ENCODE measurements at places on chromosomes 11 and 22.
A peak's percentile ranks its signal among the peaks of the same experiment; 100 is the strongest.

GRCh38 chr11:57111619-57112018 is 70.1 kb upstream of the LRRC55 start:
- no peak for DNase-seq

DNA sequence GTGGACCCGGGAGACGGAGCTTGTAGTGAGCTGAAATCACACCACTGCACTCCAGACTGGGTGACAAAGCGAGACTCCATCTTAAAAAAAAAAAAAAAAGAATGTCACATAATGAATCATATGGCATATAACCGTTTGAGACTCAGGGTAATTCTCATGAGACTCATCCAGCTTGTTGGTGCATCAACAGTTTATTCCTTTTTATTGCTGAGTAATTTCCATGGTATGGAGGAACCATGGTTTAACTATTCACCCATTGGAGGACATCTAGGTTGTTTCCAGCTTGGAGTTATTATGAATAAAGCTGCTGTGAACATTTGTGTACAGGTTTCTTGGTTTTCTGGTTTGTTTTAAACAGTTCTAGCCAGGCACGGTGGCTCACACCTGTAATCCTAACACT is 25.3 kb downstream of the PPARA start:
- no peak for DNase-seq

GRCh38 chr22:49937758-49938564 is 19.5 kb downstream of the CRELD2 start:
- no peak for DNase-seq

GRCh38 chr11:2825889-2826678 is 59.5 kb downstream of the CDKN1C start:
- DNase-seq = peak; percentile 79

DNA sequence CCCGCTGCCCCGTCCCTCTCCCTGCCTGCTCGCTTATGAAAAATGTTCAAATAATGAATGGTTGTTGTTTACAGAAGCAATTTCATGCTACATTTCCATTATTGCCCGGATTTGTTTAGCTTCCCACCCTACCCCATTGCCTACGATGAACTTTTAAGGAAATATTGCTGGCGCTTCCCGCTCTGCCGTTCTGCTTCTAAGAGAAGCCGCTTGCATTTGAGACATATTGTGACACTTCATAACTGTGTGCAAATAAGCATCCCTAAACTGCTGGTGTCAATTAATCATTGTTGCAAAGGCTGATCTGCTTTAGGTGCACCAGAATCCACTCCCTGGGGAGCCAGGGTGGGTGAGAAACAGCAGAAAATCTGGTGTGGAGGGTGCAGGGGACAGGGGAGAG is 52.3 kb upstream of the LMO1 start:
- DNase-seq = no peak

DNA sequence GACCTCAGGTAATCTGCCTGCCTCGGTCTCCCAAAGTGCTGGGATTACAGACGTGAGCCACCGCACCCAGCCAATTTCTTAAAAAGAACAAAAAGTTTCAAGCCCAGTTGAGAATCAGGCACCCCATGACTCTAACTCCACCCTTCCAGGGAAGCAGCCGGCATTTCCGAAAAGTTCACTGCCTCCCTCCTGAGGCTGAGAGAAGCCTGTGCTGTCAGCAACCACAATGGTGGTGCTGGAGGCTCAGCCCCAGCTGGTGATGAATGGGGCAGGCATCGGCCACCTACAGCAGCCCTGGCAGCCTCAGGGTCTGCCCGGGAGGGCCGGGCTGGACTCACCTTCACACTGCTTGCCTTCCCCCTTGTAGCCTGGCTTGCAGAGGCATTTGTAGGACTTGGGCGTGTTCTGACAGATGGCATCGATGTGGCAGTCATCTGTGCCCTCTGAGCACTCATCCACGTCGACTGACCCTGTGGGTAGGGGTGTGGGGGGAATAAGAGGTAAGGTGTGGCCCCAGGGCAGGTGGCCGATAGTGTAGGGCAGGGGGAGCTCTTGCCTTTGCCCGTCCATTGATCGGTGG is 4.3 kb downstream of the SCUBE1 start:
- no peak for DNase-seq

DNA sequence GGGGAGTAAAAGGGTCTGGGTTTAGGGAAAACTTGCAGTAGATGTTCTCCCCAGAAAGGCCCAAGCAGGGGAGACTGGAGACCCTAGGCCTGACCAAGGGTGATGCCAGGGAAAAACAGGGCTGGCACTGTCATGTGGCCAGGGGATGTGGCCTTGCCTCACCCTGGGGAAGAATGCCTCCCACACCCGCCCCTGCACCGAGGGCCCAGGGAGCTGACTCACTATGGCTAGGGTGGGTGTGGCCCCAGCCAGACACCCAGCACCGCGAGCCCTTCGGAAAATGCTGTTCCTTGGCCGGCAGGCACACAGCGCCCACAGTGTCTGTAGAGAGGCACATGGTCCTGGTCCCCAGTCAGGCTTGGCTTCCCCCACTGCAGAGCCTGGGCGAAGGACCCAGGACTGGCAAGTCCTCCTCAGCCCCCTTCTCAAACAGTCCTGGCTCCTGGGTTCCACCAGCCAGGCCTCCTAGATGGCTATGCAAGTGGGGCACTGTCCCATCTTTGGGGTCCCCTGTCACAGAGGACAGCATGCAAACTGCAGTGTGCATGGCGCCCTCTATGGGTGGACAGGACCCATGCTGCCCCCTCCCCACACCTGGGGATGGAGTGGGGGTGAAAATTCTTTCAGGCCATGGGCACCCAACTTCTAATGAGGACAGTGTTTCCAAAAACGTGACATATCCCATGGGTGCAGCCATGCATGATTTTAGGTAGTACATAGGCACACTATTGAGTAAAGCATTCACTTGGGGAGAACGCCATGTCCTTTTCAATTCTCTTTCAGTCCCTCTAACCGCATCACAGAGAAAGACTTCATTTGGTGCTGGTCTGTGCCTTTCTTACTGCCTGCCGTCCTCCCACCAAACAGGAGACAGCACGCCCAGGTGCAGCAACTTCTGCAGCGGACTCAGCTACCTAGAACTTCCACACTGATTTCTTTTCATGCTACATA is 15.2 kb downstream of the TMPRSS5 start:
- peak; percentile 66 for DNase-seq
